ENCODE measurements at places on chromosomes 6 and 20.

DNA sequence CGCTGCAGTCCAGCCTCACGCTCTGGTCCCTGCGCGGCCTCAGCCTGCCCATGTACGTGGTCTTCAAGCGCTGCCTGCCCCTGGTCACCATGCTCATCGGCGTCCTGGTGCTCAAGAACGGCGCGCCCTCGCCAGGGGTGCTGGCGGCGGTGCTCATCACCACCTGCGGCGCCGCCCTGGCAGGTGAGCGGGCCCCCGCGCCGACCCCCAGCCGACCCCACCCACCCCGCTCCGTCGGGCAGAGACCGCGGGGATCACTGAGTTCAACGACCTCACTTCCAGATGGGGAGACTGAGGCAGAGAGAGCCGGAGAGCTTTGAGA, 545 bp downstream of the SLC35D3 start:
- DNase-seq: no peak

DNA sequence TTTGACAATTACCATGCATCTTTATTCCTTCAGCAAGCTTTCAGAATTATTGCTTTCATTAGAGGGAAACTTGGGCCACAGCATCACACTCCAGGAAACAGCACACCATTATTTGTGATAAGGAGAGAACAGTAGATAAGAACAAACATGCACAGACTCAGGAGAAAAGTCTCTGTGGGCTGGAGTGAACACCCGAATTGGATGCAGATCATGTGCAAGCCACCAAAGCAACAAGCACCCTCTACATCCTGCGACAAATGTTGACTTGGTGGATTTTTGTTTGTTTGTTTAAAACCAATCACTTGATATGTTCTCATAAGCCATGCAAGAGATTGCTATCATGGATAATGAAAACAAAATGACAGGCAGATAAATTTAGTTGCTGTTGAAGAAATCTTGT, 67.7 kb upstream of the ZFP64 start:
- no peak for DNase-seq

GRCh38 chr20:23585808-23586734, 17.8 kb upstream of the CST9L start:
- no peak for DNase-seq

- no peak for DNase-seq
Measured at GRCh38 chr6:158369241-158369640, 57.0 kb downstream of the TULP4 start.

DNA sequence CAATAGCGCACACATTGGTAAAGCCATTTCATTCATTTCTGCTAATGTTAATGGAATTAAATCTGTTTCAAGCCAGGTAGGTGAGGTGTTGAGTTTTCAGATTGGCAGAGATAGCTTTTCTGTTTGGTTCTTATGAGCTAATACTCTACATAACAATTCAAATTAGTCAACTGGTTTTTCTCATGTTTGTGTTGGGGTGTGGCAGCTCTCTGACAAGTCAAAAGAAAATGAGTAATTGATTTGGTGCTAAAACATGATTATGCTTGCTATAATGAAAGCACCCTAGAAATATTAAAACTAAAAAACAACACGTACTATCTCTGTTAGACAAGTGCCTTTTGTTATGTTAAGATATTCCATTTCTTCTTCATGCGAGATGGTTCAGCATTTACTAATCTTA, 13.6 kb downstream of the PPP1R14C start:
- DNase-seq: no peak

DNA sequence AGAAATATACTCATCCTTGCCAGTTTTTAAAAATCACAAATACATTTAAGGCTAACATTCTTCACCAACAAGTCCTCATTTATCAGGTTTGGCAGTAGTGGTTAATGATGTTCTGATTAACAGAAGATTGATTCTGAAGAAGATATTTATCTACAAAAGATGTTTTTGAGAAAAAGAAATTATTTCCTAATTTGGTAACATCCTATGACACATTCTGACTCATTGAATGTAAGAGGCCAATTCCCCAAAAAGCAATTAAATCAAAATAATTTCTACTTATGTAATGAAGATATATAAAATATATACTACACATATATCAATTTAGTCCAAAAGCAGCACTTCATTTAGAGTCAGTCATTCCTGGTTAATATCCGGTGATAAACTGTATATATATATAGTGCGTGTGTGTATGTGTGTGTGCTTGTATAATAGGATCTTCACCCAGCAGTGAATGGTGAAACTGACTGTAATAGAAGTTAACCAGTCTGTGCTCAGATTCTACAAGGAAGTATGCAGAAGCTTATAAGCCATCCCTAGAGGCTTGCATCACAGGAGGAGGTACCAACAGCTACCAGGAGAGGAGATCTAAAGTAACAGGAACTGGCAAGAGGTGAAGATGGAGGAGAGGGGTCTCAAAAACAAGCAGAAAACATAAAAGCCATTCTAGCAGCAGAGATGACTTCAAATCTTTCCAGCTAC, 82.9 kb upstream of the MARCKS start:
- DNase-seq: no peak

- no peak for DNase-seq
Measured at GRCh38 chr20:46984405-46984804, 89.8 kb downstream of the EYA2 start.

All from suprapubic skin (tissue), 4 donors.